SIG-M5 (cell line): ENCODE measurements at places on chromosomes 1 and 21.

DNA sequence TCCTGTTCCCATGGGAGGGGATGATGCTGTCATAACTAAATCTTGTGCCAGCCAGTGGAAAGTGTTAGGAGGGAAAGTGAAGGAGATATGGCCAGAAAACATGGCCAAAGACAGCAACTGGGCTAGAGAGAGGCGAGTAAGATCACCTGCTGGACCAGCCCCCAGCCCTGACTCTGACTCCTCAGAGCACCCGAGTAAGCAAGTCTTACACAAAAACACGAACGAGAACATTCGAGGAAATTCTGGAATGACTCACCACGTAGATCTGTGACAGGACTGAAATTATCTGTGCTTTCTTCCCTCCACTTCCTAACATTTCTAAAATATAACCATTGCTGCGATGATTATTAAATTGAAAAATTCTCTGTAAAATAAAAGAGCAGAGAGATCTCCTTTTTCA is 9.2 kb downstream of the ZNF496 start:
- no peak for DNase-seq

- no peak for DNase-seq
Measured at GRCh38 chr1:235597867-235598553, 51.6 kb downstream of the GNG4 start.

DNA sequence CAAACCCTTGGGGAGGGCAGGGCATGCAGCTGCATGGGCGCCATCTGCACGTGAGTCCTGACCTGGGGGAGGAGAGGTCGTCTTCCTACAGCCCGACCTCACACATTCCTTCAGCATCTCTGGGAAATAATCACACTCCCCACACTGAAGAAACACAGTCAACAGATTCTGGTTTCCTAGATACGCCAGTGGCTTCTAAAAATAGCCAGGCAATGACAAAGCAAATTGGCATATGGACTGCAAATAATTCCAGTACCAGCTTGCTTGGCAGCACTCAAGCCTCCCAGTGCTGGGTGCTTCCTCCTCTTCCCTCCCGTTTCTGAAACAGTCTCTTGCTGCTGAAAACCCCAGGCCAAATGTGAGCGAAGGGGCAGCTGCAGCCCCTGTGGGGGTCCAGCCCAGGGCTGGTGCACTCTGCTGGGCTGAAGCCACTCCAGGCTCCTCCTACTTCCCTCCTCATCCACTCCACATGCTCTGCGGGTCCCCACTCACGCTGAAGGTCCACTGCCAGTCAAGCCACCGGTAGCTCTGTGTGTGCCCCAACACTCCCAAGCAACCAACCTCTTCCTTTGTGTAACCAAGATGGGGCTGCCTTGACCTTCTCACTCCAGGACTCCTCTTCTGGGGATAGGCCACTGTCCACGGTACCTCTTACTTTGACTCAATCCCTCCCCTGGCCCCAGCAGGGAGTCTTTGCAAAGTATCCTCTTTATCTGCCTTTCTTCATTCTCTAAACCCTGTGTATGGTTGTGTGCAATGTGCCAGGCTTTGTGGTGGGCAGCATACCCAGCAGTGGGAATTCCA is 69.0 kb downstream of the KCND3 start:
- no peak for DNase-seq

GRCh38 chr21:30126576-30126975 is 40.0 kb downstream of the CLDN17 start:
- DNase-seq = no peak

- no peak for DNase-seq
Measured at GRCh38 chr1:174990382-174990999, 9.3 kb upstream of the CACYBP start.

DNA sequence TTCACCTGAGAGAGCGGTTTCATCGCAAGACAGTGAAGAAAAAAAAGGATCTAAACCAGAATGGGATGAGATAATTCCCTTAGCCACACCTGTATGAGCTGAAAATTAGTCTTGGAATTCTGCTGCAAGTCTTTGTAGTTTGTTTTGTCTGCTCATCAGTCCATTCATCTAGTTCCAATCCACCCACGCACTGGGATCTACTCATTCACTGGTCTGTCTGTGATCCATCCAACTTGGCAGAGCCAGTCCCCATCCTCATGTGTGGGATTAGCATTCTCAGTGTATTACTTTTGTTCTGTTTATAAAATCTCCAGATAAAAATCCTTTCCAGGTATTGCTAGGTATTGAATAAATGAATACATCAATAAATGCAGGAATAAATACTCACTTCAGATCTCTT is 266.5 kb upstream of the USP24 start:
- DNase-seq = no peak
